Stimulated activated CD4-positive, alpha-beta T cell treated with anti-CD3 and anti-CD28 coated beads, Interleukin-2, amount 100 ng/mL, for 4 hours (primary cell): ENCODE measurements at places on chromosomes 5 and 9.

DNA sequence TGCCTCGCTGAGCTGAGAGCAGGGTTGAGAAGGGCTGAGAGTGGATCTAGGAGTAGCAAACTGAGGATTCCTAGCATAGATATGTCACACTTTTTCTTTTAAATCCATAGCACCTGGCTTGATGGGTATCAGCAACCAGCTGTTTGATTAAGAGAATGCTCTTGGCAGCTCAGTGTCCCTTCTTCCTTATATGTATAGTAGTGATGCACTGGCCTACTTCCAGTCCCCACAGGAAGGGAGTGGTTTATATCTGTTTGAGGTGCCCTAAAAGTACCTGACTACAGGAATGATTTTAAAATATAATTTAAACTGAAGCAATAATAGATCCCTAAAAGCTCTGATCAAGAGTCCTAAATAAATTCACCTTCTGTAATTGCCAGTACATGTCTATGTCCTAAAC is 546.8 kb upstream of the ZNF608 start:
- DNase-seq: no peak

DNA sequence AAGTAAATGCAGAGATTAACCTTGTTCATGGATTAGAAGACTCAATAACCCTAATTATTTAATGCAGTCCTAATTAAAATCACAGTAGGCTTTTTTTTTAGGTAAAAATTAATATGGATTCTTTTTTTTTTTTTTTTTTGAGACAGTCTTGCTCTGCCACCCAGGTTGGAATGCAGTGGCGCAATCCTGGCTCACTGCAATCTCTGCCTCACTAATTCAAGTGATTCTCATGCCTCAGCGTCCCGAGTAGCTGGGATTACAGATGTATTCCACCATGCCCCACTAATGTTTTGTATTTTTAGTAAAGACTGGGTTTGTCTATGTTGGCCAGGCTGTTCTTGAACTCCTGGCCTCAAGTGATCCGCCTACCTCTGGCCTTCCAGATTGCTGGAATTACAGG is 40.6 kb downstream of the DENND4C start:
- no peak for DNase-seq

DNA sequence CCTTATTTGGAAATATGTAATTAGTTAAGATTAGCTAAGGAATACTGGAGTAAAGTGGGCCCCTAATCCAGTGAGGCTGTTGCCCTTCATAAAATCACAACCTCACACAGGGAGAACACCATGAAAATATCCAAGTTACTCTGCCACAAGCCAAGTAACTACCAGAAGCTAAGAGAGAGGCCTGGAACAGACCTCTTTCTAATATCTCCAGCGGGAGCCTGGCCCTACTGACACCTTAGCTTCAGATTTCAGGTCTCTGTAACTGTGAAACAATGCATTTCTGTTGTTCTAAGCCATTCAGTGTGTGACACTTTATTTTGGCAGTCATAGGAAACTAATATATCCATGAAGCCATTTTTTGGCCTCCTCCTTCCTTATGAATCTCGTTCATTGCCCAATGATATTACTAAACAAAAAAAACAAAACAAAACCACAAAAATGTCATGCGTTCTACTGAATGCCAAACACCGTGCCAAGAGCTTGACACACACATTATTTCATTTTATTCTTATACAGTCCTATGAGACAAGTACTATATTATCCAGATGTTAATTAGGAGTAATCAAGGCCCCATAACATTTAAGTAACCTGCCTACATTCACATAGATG is 699.0 kb downstream of the MAT2B start:
- DNase-seq: no peak

GRCh38 chr5:122112063-122112462 is 17.3 kb upstream of the ZNF474 start:
- no peak for DNase-seq

GRCh38 chr9:105330755-105331154 is 86.3 kb downstream of the SLC44A1 start:
- no peak for DNase-seq

DNA sequence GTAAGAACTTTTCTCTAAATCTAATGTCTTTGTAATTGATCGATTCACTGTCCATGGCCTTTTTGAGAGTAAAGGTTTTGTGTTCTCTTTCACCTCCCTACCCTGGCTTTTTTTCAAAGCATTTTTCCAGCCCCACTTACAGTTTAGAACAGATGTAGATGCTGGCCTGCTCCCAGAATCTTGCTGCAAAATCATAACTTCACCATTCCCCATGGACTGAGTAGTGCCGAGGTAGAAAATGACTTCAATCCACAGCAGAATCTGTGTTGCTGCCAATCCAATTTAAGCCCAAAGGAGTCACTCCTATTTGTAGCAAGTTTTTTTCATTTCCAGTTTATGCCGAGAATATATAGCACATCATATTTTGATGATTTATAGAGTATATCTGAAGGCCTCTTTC is 46.5 kb upstream of the CEMIP2 start:
- no peak for DNase-seq

DNA sequence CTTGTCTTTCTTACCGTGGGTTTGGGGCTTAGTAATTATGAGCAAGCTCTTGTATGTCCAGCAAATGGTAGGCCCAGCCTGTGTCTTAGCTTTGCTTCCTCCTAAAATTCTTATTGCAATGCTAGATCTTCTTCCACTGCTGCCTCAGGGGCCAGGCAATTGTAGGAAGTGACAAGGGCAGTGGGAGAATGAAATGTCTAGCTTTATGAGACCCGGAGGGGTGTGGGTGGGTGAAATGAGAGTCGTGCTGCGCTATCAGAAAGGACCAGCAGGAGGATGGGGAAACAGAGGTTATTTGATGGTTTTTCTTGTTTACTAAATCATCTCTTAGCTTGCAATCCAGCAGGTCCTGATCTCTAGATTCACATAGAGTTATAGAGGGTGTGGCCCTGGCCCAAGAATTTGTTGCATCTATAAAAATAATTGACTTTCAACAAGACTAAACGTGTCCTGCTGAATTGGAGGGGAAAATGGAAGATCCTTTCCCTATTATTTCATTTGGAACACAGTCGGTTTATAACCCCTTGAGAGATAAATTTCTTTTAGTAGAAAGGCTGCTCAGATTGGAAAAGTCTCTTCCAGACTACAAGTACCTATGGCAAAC is 43.7 kb downstream of the ZNF366 start:
- DNase-seq: no peak

DNA sequence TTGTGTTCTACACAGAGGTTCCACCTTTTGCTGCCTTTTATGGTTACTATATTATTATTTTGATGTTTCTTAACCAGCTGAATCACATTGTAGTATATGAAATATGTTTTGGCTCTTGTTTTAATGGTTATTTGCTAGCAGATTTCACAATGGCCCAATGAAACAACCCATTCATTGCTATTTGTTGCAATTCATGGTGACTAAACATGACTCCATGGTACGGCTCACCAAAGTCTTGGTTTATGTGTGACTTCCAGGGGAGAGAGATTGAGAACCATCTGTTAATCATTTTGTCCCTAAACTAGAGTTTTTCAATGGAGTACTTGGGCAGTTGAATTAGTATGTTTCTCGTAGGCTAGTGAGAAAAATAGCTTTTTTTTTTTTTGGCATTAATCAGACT is 108.4 kb downstream of the GHR start:
- DNase-seq: no peak

DNA sequence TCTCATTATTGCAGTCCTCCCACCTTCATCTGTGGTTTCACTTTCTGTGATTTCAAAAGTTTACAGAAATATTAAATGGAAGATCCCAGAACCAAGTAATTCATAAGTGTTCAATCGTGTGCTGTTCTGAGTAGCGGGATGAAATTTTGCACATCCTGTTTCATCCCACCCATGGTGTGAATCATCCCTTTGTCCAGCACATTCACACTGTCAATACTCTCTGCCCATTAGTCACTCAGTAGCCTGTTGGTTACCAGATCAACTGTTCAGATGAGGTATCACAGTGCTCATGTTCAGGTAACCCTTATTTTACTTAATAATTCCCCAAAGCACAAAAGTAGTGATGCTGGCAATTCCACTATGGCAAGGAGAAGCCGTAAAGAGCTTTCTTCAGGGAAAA is 26.8 kb downstream of the FAM81B start:
- DNase-seq: no peak

DNA sequence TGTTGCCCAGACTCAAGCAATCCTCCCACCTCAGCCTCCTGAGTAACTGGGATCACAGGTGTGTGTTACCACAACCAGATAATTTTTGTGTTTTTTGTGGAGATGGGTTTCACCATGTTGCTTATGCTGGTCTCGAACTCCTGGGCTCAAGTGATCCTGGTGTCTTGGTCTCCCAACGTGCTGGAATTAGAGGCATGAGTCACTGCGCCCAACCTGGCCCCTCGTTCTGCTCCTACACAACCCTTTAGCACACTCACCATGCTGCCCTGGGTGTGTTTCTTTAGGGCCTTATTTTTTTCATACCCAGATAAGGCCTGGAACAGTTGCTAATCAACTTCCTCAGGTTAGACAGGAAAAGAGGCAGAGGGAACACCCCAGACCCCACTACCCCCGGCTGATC is 2.6 kb downstream of the PDZD2 start:
- no peak for DNase-seq
